GM12878 (cell line): ENCODE measurements at places on chromosomes 2 and 18.

GRCh38 chr2:136143603-136144451 is 25.9 kb upstream of the CXCR4 start:
- DNase-seq: no peak

DNA sequence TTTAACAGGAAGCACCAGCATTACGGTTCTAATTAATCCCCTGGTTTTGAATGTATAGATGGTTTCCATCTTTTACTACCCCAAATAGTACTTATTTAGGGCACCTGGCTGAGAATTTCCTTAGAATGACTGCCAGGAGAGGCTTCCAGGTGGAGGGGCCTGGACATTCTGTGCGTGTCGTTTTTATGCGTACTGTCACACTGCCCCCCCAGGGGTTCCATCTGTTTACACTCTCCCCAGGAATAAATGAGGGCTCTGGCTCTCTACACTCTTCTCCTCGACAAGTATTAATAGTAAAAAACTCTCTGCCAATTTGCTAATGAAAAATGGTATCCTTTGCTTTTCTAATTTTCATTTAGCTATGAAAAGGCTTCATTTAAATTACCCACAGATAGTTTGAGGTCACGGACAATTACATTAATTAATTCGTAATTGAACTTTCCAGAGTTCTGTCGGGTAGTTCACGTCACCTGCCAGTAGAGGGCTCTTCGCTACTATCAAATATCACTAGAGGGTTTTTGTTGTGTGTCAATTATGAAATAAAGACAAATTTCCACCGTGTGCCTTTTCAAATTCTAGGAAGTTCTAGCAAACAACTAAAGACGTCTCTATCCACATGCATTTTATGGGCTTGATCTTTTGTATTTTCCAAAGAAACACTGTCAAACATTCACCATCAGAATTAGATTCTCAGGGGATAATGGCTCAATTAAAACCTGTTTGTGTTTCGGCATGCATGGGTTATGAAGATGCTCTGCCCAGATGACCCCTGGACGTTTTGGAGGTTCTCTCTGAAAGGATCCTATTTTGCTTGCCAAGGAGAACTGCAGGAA is 88.8 kb upstream of the ASB18 start:
- DNase-seq: no peak

DNA sequence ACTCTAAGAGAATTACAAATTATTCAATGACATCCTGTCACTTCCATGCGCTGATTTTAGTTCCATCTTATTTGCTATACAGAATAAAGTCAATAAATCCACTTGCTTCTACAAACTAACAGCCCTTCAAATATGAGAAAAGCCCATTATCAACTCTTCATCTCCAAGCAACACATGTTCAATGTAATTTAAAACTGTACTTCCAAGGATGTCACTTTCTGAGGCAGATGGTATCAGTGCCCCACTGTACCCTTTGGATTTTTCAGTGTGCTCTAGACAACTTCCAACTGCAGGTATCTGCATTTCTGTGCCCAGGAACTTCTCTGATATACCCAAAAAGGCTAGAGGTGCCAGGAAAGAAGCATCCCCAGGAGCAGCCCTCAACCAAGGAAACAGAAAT is 87.6 kb downstream of the SMAD2 start:
- no peak for DNase-seq

- no peak for DNase-seq
Measured at GRCh38 chr2:186664385-186665043, 29.3 kb upstream of the FAM171B start.

- DNase-seq: no peak
Measured at GRCh38 chr2:3522961-3523421, 3.7 kb upstream of the ADI1 start.

GRCh38 chr2:105928563-105928962 is 183.9 kb downstream of the NCK2 start:
- no peak for DNase-seq

GRCh38 chr2:190596993-190597392 is 51.9 kb upstream of the NAB1 start:
- DNase-seq: no peak

DNA sequence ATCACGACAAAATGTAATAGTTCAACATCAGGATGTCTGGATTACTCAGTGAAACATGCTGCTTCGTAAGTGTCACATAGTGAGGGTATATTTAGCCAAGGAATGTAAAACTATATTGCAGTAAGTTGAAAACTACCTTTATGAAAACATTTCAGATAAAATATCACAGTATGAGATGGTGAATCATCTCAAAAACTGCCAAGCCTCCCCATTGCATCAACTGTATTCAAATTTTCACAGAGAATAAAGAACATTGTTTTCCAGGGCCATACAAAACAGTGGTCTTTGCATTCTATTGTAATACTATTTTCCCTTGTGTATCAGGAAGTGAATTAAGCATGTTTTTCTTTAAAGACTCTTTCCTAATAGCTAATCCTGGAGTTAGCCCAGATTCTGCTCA is 47.6 kb upstream of the MSTN start:
- no peak for DNase-seq

DNA sequence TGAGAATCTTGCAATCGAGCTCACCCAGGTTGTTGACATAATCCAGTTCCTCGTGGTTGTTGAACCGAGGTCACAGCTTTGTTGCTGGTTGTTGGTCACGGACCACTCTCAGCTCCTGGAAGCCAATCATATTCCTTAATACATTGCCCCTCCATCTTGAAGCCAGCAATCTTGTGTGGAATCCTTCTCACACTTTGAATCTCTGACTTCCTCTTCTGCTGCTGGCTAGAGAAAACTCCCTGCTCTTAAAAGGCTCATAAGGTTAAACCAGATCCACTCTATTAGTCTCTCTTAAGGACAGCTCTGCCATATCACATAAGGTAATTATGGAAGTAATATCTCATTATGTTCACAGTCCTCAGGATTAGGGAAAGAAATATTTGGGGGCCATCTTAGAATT is 41.1 kb downstream of the SP140 start:
- no peak for DNase-seq

DNA sequence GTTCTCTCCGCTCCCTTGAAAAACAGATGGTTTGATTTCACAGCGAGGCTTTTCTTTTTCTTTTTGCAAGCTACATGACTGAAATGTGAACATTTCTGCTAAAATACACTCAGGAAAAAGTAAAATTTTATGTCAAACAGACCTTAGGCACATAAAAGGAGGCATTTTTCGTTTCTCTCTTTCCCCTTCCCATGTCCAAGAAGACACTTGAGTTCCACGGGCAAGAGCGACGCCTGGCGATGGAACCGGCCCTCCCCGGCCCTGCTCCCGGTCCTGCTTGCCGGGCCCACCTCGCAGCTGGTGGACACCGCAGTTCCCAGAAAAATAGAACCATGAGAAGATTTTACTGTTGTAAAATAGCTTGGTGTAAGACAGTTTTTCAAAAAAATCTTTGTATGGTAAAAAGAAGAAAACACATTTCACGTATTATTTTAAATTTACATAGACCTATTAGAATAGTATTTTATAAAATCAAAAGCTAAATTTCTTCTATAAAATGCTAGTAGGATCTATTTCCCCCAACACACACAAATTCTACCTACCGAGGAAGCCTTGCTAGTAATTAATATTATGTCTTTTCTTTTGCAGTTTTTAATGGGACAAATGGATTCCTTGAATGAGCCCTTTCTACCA is 2.3 kb upstream of the ALKAL2 start:
- no peak for DNase-seq

GRCh38 chr2:10717628-10718027 is 3.8 kb upstream of the ATP6V1C2 start:
- no peak for DNase-seq

- DNase-seq: no peak
Measured at GRCh38 chr2:198545411-198545810, 741.0 kb downstream of the PLCL1 start.

GRCh38 chr2:48247206-48247605 is 282.7 kb upstream of the STON1 start:
- no peak for DNase-seq

DNA sequence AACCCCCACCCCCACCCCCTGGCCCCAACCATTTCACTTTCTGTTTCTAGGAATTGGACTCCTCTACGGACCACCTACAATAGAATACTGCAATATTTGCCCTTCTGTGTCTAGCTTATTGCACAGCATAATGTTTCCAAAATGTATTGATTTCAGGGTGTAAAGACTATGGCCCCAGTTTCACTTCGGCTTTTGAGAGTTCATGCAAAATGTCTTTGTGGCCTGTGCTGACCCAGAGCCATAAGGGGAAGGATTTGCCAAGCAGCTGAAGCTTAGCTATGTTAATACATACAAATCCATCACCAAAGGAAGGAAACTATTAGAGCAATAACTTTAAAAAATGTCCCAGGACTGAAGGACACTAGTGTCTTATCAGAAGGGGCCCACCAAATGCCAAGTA is 11.2 kb upstream of the ATP9B start:
- no peak for DNase-seq

DNA sequence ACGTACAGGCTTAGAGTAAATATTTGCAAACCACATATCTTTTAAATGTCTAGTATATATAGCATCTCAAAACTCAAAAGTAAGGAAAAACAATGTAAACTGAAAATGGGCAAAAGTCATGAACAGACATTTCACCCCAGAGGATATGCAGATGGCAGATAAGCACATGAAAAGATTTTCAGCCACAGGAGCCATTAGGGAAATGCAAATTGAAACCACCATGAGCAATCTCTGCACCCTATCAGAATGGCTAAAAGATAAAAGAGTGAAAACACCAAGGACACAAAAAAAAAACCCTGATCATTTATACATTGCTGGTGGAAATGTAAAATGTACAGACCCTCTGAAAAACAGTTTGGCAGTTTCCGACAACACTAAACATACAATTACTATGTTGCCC is 292.7 kb downstream of the ZNF516 start:
- no peak for DNase-seq

- DNase-seq: no peak
Measured at GRCh38 chr2:233764264-233764663, 4.2 kb downstream of the UGT1A1 start.

GRCh38 chr2:26237868-26238267 is 6.6 kb downstream of the HADHA start:
- DNase-seq: no peak

- no peak for DNase-seq
Measured at GRCh38 chr2:126798276-126799140, 100.2 kb upstream of the TEX51 start.

GRCh38 chr18:54416436-54416835 is 58.7 kb downstream of the C18orf54 start:
- no peak for DNase-seq

- DNase-seq: no peak
Measured at GRCh38 chr2:68216454-68217310, 35.6 kb downstream of the PPP3R1 start.

- DNase-seq: no peak
Measured at GRCh38 chr2:34025196-34025595, 426.1 kb upstream of the FAM98A start.

DNA sequence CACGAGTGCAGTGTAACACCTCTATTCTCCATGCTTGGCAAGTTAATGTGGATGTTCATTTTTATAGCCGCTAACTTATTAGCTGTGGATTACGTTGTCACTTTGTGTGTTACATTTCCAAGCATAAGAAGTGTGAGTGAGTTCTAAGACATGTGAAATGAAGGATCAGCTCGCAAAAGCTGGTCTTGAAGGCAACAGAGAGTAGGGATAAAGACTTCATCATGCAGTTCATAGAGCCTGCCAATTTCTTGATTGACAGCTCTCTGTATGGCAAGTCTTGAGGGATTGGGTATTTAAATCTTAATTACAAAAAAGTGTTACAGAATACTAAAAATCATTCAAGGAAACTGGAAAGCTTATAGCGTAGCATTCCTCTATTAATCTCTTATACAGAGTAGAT is 25.8 kb upstream of the DPP4 start:
- DNase-seq: no peak

DNA sequence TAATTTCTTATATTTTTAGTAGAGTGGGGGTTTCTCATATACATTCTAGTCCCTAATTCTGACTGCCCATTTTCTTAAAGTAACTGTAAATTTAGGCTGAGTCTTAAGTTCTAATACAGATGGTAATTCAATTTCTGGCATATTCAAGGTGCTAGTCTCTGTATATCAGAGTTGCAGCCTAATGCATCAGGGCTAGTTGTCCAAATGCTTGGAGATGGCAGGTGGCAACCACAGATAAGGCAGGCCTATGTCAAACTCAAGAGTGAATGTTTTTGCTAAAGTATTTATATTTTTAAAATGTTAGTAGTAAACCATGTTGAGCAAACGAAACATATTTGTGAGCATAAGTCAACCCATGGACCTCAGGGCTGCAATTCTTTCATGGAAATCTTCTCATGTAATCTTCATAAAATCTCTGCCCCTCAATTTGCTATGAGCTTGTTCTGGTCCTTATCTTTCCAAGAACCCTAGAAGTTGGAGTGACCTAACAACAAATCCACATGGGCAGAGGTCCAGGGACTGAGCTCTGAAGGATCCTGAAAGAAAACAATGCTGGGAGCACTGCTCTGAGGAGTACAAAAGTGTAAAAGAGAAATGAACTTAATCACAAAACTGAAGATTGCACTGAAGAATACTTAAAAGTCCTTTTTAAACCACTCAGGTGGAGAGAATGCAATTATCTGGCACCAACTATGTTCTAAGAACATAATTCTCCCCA is 27.3 kb upstream of the DSC2 start:
- DNase-seq: no peak

DNA sequence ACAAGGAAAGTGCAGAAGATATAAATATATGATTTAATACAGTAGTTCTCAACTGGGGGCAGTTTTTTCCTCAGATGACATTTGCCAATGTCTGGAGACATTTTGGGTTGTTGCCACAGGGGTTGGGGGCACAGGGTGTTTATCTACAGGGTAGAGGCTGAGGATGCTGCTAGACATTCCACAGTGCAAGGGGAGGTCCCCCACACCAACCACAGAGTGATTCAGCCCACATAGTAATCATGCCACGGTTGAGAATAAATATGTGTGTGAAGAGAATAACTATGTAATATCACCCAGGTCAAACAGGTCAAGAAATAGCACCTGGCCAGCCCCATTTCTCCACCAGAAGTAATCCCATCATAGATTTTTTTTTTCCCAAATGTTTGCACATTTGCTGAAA is 17.9 kb downstream of the DYSF start:
- DNase-seq: no peak

GRCh38 chr2:170139276-170139967 is 38.5 kb upstream of the MYO3B start:
- no peak for DNase-seq

DNA sequence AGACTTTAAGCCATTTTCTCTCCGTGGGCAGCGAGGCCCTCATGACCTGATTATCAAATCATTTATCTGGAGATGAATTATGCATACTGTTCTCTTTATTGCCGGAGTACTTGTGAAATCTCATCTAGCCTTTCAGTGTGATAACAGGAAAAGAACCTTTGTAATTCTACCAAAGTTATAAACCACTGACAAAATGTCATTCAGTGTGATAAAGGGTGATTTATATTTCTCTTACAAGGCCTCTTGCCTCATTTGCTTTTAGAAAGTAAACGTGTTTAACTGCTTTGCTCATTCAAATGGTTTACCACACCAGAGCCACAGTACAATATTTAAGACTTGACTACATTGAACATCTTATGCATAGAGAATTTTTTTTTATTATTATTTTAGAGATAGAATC is 13.8 kb downstream of the MTCL1 start:
- no peak for DNase-seq
